ENCODE measurements at places on chromosomes 3 and 15. TPM values are rescaled to one million over a fixed set of nuclear protein-coding genes. Genes with fewer than 3 reads are reported as not detected.
A peak's percentile ranks its signal among the peaks of the same experiment; 100 is the strongest.

CHRNA7 gene
- 2.6 TPM for total RNA-seq

LIPC gene
- not detected for total RNA-seq

NEK10 gene
- total RNA-seq, result not detected

- H3K36me3 ChIP-seq, result no peaks in the 10 kb centered on the region
- no peak overlapping the region for H3K4me3 ChIP-seq
- no peak for DNase-seq
- no peaks in the 10 kb centered on the region for H3K27me3 ChIP-seq
Observed at GRCh38 chr3:183591881-183592521, 36.5 kb upstream of the KLHL6 start.

DNA sequence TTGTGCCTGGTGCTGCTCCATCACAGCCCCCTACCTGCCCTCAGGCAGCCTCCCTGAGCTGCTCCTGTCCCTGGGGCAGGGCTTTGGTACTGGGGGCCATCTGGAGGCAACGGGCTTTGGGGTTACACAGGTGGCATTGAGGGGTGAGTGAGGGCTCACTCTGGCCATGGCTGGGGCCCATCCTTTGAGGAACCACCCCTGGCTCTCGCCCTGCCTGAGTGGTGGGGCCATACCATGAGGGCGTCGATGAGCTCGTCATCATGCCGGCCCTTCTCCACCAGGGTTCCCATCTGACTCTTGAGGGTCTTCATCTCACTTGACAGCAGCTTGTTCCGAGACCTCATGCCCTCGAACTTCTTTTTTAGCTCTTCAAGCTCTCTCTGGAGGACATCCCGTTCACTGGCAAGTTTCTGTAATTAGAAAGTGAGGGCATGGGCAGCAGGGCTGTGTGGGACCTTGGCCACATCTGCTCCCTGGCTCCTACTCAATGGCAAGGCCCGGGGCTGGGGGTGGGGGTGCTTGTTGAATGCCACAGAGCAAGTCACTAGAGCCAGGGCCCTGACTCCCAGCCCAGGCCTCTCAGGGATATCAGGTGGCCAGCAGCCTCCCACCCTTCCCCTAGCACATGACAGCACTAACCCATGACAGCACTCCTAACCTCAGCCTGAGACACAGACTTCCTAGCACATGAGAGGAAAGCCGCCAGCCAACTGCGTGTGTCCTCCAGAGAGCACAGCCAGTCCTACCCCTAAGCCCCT is 33.5 kb downstream of the CCDC13 start:
- DNase-seq, result peak; percentile 88
- no peak overlapping the region for H3K4me3 ChIP-seq
- H3K36me3 ChIP-seq, result no peaks in the 10 kb centered on the region
- H3K27ac ChIP-seq, result peak overlapping the region; percentile 73
- no peaks in the 10 kb centered on the region for H3K27me3 ChIP-seq

- DNase-seq, result no peak
- H3K4me3 ChIP-seq, result no peak overlapping the region
- no peaks in the 10 kb centered on the region for H3K4me1 ChIP-seq
- no peaks in the 10 kb centered on the region for H3K36me3 ChIP-seq
- no peaks in the 10 kb centered on the region for H3K27me3 ChIP-seq
Observed at GRCh38 chr3:108124337-108125152, 33.7 kb upstream of the CD47 start.

DNA sequence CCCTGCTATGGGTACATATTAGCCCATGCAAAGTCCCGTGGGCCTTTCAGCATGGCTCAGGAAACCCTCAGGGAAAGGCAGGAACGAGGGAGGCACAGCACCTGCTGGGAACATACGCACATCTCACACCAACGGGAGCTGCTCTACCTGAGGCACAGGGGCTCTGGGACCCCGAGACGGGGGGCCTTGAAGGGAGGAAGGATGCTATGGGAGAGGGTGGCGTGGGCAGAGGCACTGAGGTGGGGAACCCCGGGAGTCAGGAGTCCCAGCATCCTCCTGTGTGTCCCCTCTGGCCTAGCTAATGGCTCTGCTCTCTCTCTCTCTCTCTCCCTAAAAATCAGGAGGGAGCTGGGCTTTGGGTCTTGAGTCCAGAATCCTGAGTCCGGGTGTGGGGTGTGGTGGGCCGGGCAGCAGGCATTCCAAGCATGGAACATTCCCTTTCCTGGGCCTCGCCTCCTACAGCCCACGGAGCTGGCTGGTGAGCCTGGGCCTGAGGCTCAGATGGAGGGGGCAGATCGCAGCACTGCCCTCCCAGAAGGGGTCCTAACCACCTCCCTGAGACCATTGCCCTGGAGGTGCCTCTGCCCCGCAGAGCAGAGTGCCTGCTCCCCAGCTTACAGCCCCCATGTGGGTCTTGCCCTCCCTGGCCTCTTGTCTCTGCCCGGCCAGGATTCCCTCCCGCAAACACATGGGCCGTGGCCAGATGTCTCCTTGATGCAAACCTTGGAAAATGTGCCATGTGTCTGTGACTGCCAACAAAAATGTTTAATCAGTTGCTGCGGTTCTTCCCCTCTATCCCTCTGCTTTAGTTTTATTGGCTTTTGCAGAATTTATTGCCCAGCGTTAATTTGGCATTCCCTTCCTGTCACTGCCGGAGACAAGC is 101.6 kb downstream of the TMEM266 start:
- no peak for DNase-seq
- no peak overlapping the region for H3K4me3 ChIP-seq
- H3K36me3 ChIP-seq, result no peaks in the 10 kb centered on the region
- H3K4me1 ChIP-seq, result no peaks in the 10 kb centered on the region
- no peak overlapping the region for H3K27ac ChIP-seq

LRRC31 gene
- not detected for total RNA-seq

- no peaks in the 10 kb centered on the region for H3K27me3 ChIP-seq
- no peaks in the 10 kb centered on the region for H3K36me3 ChIP-seq
- no peak overlapping the region for H3K27ac ChIP-seq
- H3K4me3 ChIP-seq, result no peak overlapping the region
- DNase-seq, result no peak
Observed at GRCh38 chr3:123044981-123045763, 17.6 kb upstream of the SEMA5B start.

DNA sequence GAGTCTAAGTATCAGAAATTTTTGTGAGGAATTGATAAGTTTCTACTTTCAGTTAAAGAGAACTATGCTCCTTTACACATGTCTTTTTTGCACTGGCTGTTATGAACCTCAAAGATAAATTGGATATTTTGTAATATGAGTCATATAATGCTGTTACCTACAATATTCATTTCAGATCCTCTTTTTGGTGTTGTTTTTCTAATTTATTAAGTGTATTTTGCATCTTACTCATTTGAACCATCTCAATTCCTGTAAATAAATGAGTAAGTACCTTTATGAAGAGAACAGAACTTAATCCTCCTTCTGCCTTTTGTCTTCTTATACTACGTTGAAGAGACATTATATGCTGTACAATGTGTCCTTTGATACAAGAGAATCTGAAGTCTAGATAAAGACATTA is 74.4 kb downstream of the ZIC1 start:
- no peaks in the 10 kb centered on the region for H3K4me1 ChIP-seq
- no peak overlapping the region for H3K27ac ChIP-seq
- DNase-seq, result no peak

CLRN1 gene
- not detected for total RNA-seq

LRRIQ4 gene
- total RNA-seq, result not detected

DNA sequence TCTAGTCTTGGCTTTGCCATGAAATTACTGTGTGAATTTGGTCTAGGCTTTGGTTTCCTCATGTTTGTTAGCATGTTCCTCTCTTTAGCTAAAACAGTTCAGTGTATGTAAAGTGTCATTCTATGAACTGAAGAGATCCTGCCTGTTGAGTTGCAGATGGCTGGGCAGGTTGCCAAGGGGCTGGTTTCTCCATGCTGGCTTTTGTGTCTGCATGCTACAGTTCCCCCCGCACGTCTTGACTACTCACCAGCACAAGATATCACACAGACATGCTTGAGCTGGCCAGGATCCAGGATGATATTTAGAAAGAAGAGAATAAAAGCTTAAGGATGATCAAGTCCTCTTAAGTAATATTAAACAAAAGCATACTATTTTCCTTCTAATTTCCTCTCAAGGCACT is 90.2 kb downstream of the CERS3 start:
- H3K27me3 ChIP-seq, result no peaks in the 10 kb centered on the region
- H3K4me1 ChIP-seq, result no peaks in the 10 kb centered on the region
- H3K27ac ChIP-seq, result no peak overlapping the region
- no peaks in the 10 kb centered on the region for H3K36me3 ChIP-seq

DNA sequence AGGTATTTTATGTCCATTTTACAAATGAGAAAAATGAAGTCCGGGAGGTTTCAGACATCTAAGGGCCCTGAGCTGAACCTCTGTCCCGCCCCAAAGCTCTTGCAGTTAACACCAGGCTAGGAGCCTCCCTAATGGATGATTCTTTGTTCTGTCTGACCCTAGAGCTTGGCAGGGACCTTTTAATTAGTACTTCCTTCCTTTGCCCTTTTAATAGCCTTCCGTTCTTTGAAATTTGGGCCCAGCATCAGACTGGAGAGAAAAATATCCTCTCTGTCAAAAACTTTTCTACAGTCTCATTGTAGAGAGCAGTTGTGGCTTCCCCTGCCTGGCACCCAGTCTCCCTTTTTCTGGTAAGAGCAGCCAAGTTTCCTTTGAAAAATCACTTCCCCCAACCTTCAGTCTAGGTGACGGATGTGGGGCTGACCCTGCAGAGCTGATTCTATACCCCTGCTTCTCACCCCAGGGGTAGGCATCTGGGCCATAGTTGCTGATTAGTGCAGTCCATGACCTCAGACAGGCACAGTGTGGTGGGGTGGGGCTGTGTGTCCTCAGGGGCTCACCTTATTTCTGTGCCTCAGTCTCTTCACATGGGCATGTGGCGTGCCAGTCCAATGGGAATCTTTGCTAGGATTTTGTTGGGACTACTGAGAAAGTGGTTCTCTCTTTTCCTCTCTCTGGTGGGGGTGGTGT is 220.4 kb downstream of the ADAMTS9 start:
- no peak overlapping the region for H3K4me3 ChIP-seq
- DNase-seq, result no peak
- H3K27ac ChIP-seq, result no peak overlapping the region

GRCh38 chr3:60746043-60746638 is 505.1 kb downstream of the FHIT start:
- H3K4me3 ChIP-seq, result no peak overlapping the region
- DNase-seq, result no peak
- no peaks in the 10 kb centered on the region for H3K27me3 ChIP-seq
- no peak overlapping the region for H3K27ac ChIP-seq

DNA sequence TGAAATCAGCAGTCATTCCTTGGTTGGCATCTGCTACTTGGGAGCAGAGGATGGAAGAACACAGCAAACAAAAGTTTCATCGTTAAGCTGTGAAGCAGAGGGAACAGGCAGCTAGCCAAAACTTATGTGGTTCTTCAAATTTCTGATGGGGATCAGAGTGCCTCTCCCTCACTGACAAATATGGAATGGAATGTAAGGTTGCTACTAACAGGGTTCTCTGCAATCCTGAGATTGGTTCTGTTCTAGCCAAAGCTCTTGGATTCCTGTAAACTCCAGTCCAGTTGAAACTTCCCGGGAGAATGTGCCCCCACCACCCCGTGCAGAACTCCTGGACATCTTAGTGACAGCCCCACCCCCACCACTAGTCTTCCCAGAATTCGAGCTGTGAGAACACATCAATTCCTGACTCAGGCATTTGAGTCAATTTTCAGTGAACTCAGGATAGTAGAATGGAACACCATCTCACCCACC is 55.9 kb upstream of the PHLDB2 start:
- H3K27ac ChIP-seq, result peak overlapping the region; percentile 83
- DNase-seq, result peak; percentile 93
- H3K27me3 ChIP-seq, result no peaks in the 10 kb centered on the region
- H3K36me3 ChIP-seq, result no peaks in the 10 kb centered on the region

DNA sequence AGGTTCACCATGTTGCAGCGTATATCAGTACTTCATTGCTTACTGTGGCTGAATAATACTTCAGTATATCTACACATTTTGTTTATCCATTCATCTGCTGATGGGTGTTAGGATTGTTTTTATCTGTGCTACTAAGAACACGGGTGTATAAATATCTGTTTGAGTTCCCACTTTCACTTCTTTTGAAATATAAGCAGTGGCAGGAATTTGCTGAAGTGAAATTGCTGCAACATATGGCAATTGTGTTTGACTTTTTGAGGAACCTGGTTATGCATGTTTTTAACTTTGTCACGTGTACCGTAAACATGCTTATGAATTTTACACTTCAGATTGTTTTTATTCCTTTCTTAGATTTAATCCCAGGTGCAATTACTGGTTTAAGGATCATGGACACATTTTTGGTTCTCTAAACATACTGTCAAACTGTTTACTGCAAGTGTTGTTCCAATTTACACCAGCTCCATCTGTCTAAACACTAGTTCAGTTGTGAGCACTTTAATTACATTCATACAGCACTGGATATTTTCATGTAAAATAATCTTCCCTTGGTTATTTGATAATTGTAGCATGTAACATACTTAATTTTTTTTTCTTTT is 23.1 kb downstream of the TRAK1 start:
- H3K36me3 ChIP-seq, result no peaks in the 10 kb centered on the region
- H3K4me3 ChIP-seq, result no peak overlapping the region
- no peak overlapping the region for H3K27ac ChIP-seq
- no peaks in the 10 kb centered on the region for H3K4me1 ChIP-seq
- H3K27me3 ChIP-seq, result no peaks in the 10 kb centered on the region
- no peak for DNase-seq

GRCh38 chr3:65575376-65575840 is 463.3 kb downstream of the MAGI1 start:
- no peak overlapping the region for H3K27ac ChIP-seq
- no peaks in the 10 kb centered on the region for H3K27me3 ChIP-seq
- no peak overlapping the region for H3K4me3 ChIP-seq
- DNase-seq, result no peak
- peaks cover 5% of the 10 kb centered on the region for H3K4me1 ChIP-seq

GRCh38 chr3:12919205-12919604 is 77.8 kb upstream of the RPL32 start:
- no peak for DNase-seq
- H3K27me3 ChIP-seq, result no peaks in the 10 kb centered on the region
- no peak overlapping the region for H3K4me3 ChIP-seq
- H3K27ac ChIP-seq, result peak overlapping the region; percentile 18

CCNB2 gene
- total RNA-seq, result not detected

GRCh38 chr15:69114331-69114928 is 46.0 kb upstream of the GLCE start:
- no peak overlapping the region for H3K27ac ChIP-seq
- no peaks in the 10 kb centered on the region for H3K4me1 ChIP-seq
- no peaks in the 10 kb centered on the region for H3K36me3 ChIP-seq

GRCh38 chr3:38545550-38545949 is 49.4 kb downstream of the EXOG start:
- no peak for DNase-seq
- H3K27me3 ChIP-seq, result no peaks in the 10 kb centered on the region
- H3K27ac ChIP-seq, result no peak overlapping the region
- H3K4me3 ChIP-seq, result no peak overlapping the region
- no peaks in the 10 kb centered on the region for H3K4me1 ChIP-seq

- H3K27ac ChIP-seq, result no peak overlapping the region
- DNase-seq, result no peak
- no peaks in the 10 kb centered on the region for H3K27me3 ChIP-seq
- no peak overlapping the region for H3K4me3 ChIP-seq
Observed at GRCh38 chr15:77426871-77427270, 6.2 kb downstream of the HMG20A start.

XYLB gene
- total RNA-seq, result 0.43 TPM

GRCh38 chr15:23866832-23867231 is 179.7 kb upstream of the NDN start:
- no peaks in the 10 kb centered on the region for H3K36me3 ChIP-seq
- no peaks in the 10 kb centered on the region for H3K27me3 ChIP-seq
- no peak for DNase-seq
- H3K4me1 ChIP-seq, result no peaks in the 10 kb centered on the region
- no peak overlapping the region for H3K4me3 ChIP-seq
- H3K27ac ChIP-seq, result no peak overlapping the region

GATA2 gene
- 56.0 TPM for total RNA-seq

GRIP2 gene
- total RNA-seq, result 0.21 TPM

ITGB5 gene
- 595 TPM for total RNA-seq

Measured in ascending aorta (tissue), 2 donors.